HFF-Myc (cell line): ENCODE measurements at places on chromosomes 13 and 19.

- DNase-seq, result no peak
Observed at GRCh38 chr13:20101467-20102316, 59.2 kb downstream of the GJA3 start.

GRCh38 chr13:39516096-39516495 is 86.9 kb downstream of the LHFPL6 start:
- no peak for DNase-seq

GRCh38 chr19:49468199-49468598 is 5.8 kb upstream of the FLT3LG start:
- DNase-seq, result no peak

- DNase-seq, result no peak
Observed at GRCh38 chr13:23588666-23589065, 18.5 kb downstream of the TNFRSF19 start.

DNA sequence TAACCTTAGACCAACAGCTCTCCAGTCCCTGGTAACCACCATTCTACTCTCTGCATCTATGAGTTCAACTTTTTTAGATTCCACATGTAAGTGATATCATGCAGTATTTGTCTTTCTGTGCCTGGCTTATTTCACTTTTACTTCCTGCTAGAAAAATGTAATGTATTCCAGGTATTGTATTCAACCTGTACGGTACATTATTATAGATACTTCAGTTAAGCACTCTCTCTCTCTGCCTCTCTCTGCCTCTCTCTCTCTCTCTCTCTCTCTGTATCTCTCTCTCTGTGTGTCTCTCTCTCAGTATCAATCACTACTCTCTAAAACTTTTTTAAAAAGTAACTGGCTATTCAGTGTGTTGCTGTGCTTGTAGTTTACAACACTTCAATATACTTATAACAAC is 8.4 kb downstream of the DACH1 start:
- no peak for DNase-seq
